Memory B cell (primary cell): ENCODE measurements at places on chromosomes 13 and 19.

DNA sequence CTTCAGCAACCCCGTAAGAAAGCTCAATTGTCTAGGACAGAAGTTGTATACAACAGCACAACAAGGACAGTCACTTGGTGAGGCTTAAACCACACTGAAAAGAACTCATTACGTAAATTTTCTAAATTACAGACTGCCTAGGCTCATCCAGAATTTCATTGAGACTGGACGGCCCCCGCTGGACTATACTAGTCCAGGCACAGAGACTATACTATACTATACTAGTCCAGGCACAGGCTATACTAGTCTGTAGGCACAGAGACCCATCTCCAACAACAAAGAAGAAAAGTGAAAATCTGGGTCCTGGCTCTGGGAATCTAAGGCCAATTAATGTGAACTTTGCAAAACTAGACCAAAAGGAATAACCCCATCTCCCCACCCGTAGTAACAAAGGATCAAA, 700 bp downstream of the ZNF816 start:
- peaks cover 29% of the 10 kb centered on the region for H3K36me3 ChIP-seq
- H3K27ac ChIP-seq, result peak overlapping the region; percentile 86
- H3K27me3 ChIP-seq, result no peaks in the 10 kb centered on the region
- no peak for DNase-seq
- H3K4me3 ChIP-seq, result peak overlapping the region; percentile 93

- H3K36me3 ChIP-seq, result peaks cover 16% of the 10 kb centered on the region
- no peak overlapping the region for H3K4me3 ChIP-seq
- H3K27ac ChIP-seq, result no peak overlapping the region
- no peak for DNase-seq
- H3K4me1 ChIP-seq, result no peaks in the 10 kb centered on the region
- no peaks in the 10 kb centered on the region for H3K27me3 ChIP-seq
Observed at GRCh38 chr13:110637747-110638146, 22.4 kb downstream of the NAXD start.

- H3K4me3 ChIP-seq, result no peak overlapping the region
- H3K4me1 ChIP-seq, result no peaks in the 10 kb centered on the region
Observed at GRCh38 chr19:20067943-20068342, 9.9 kb upstream of the ZNF90 start.

DNA sequence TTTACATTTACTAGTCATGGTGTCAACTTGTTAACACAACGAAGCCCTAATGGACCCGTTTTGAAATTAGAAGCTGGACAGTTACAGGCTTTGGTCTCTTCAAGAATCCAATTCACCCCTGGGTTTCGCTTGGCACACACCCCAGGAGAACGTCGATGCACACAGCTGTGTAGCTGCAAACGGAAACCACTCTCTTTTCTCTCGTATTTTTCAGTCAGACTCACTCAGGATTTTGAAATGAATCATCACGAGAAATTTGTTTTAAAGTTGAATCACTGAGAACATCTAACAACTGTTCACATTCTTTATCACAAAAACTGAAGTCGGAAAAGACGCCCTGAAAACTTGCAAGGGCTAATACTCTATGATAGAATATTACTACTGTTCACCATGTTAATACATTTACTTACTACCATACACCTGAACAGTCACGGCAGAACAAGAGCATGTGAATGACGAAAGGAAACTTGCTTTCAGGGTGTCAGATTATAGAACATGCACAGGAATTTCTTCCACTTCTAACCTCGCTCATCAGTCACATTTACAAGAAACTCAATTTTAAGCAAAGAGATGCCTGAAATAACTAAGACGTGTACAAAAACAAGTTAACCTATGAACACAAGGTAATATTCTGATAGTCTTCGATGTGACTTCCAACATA, 4.7 kb downstream of the PNMA8A start:
- peaks cover 6% of the 10 kb centered on the region for H3K4me1 ChIP-seq
- H3K27me3 ChIP-seq, result peaks cover 18% of the 10 kb centered on the region
- no peak for DNase-seq
- peak overlapping the region; percentile 39 for H3K4me3 ChIP-seq
- no peaks in the 10 kb centered on the region for H3K36me3 ChIP-seq
- no peak overlapping the region for H3K27ac ChIP-seq

GRCh38 chr19:46611776-46612175, 10.6 kb downstream of the CALM3 start:
- no peaks in the 10 kb centered on the region for H3K27me3 ChIP-seq
- H3K36me3 ChIP-seq, result peaks cover 23% of the 10 kb centered on the region
- H3K4me3 ChIP-seq, result no peak overlapping the region
- H3K27ac ChIP-seq, result peak overlapping the region; percentile 28

GRCh38 chr13:27423333-27423732, 1.1 kb upstream of the GTF3A start:
- H3K4me3 ChIP-seq, result peak overlapping the region; percentile 71
- DNase-seq, result no peak
- peaks cover 9% of the 10 kb centered on the region for H3K36me3 ChIP-seq
- no peak overlapping the region for H3K27ac ChIP-seq

DNA sequence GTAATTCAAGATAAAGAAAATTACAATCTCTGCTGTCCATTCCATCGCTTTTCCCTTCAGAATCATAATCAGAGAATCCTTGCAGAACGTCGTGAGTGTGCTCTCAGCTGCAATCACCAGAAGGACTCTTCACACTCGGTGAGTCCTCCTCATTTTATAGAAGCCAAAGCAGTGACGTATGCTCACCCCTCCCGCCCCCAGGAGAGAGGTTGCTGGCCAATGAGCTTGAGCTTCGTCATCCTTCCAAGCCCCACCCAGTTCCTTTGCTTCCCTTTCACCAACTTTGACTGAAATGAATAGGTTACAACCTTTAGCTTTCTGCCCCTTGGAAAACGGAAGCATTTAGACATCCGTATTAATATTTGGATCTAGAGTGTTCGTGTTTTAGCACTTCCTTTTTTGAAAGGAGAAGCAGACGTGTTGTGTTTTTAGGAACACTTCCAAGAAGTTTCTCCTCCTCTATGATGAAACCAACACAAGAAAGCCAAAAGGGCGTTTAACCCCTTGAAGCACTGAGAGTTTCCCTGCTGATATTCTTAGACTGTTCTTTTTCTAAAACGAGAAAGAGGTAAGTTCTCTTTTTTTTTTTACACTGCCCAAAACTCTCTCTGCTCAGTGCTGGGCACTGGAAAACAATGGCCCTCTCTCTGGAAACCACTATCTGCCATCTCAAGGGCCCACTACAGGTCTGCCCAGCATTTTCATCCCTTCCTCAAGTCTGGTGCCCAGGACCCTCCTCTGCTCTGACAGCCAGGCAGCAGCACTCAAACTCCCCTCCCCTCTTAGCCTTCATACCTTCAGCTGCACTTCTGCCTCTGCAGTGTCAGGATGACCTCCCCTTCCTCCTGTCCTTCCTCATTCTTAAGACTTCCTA, 44.3 kb upstream of the CEACAM21 start:
- H3K4me1 ChIP-seq, result peaks cover 64% of the 10 kb centered on the region
- peak overlapping the region; percentile 93 for H3K27ac ChIP-seq

GRCh38 chr19:3608750-3609322, 2.2 kb upstream of the TBXA2R start:
- H3K27ac ChIP-seq, result no peak overlapping the region
- H3K27me3 ChIP-seq, result peaks cover 9% of the 10 kb centered on the region
- DNase-seq, result no peak
- peaks cover 4% of the 10 kb centered on the region for H3K36me3 ChIP-seq
- H3K4me1 ChIP-seq, result peaks cover 10% of the 10 kb centered on the region

DNA sequence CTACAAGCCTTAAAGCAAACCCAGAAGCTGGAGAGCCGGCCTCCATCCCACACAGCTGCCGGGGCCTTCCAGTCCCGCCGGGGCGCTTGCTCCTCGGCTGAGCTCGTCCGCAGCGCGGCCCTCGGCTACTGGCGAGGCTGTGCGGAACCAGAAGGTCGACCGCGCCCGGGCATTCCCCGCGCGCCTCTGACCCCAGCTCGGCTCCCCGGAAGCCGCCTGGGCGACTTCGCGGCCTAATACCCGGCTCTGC, 863 bp downstream of the ANKRD10 start:
- H3K27ac ChIP-seq, result peak overlapping the region; percentile 86
- peaks cover 43% of the 10 kb centered on the region for H3K4me1 ChIP-seq
- no peak for DNase-seq
- H3K4me3 ChIP-seq, result peak overlapping the region; percentile 97
- peaks cover 5% of the 10 kb centered on the region for H3K36me3 ChIP-seq
- H3K27me3 ChIP-seq, result no peaks in the 10 kb centered on the region

DNA sequence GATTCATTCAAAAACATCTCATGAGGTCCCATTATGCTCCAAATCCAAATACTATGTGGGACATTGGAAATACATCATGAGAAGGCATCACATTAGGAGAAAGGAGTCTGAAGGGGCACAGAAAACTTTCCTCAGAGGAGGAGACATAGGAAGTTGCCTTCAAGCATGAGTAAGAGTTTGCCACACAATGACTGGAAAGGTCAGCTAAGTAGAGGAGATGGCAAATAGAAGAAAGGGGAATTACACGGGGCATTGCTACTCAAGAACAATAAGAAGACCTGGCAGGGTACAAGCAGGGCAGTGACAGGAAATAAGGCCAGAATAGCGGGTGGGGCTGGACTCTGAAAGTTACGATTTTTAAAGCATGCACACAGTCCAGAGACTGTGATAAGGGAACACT, 231.6 kb downstream of the SPRY2 start:
- H3K27me3 ChIP-seq, result peaks cover 2% of the 10 kb centered on the region
- no peaks in the 10 kb centered on the region for H3K36me3 ChIP-seq
